ENCODE measurements at places on chromosomes 7 and 10.
A peak's percentile ranks its signal among the peaks of the same experiment; 100 is the strongest.

DNA sequence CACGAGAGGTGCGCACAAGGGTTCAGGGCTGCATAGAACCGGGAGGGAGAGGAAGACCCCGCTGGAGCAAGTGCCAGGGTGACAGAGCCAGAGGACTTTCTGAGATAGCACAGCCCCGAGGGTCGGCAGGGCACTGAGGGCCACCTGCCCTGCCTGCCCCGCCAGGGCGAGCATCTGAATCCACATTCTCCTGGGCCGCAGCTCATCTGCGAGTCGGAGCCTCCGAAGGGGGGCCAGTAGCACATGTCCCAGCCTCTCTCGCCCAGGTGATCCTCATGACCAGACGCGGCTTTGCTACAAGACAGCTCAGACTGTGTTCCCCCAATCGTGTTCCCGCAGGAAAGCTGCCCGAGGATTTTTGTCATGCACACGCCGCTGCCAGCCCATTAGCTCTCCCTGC, 71.2 kb downstream of the ADARB2 start:
- DNase-seq, result no peak

- DNase-seq, result peak; percentile 38
These were observed 244.8 kb downstream of the KCNMA1 start for GRCh38 chr10:77392851-77393250.

GRCh38 chr7:136122026-136122425, 144.9 kb upstream of the MTPN start:
- DNase-seq, result no peak

- no peak for DNase-seq
These were observed 235.1 kb downstream of the FOXP2 start for GRCh38 chr7:114649689-114650088.
